ENCODE measurements at places on chromosomes 2 and 18. TPM values are rescaled to one million over a fixed set of nuclear protein-coding genes. Genes with fewer than 3 reads are reported as not detected.

TFCP2L1 gene
- total RNA-seq = 0.06 TPM

ENOSF1 gene
- 29.7 TPM for total RNA-seq

CAPN14 gene
- total RNA-seq = 0.04 TPM

GRCh38 chr2:174331595-174332216 is 3.0 kb upstream of the SP9 start:
- peak; percentile 18 for DNase-seq
- H3K4me1 ChIP-seq = peaks cover 50% of the 10 kb centered on the region
- H3K27me3 ChIP-seq = peaks cover 100% of the 10 kb centered on the region
- peak overlapping the region; percentile 37 for H3K4me3 ChIP-seq
- no peak overlapping the region for H3K27ac ChIP-seq

DNA sequence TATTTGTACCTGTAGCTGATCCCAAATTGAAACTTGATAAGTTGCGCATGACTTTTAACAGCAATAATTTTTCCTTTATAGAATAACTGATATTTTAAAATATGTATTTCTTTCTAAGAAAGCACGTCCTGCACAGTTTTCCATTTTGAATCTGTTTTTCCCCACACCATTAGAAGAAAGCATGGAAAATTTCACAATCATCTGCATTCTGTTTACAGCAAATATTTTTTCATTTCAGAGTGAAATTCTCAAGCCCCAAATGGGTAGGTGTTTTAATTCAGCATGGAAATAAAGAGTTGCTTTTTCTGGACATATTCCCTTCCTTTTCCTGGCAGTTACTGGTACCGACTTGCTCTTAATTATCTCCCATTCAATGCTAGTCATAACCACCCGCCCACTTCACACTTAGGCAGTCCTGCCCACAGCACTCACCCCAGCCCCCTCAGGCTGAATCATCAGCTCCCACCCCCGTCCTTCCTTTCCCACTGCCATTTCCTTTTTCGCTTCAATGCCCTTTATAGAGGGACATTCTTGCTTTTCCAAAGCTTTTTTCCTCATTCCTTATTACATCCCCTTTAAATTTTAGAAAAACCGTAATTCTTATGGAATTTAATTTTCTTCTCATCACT is 89.2 kb upstream of the GLS start:
- H3K4me3 ChIP-seq = no peak overlapping the region
- no peak overlapping the region for H3K27ac ChIP-seq
- DNase-seq = no peak

DNA sequence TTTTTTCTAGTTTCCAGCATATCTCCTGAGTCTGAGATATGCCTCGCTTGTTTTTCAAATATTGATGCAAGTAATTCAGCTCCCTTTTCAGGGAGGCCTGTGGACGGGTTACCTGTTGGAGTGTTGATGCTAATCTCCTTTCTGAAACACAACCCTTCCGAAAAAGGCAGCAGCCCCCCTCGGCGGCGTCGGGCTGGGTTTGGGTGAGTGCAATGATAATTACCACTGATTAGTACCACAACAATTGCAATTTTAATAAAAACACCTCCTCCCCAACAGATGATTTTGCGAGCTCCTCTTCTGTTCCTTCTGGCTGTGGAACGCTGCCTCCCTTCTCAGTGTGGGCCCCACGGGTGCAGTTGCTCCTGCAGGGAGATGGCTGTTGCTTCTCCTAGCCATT is 66.3 kb downstream of the PTGR3 start:
- no peak overlapping the region for H3K27ac ChIP-seq
- H3K4me1 ChIP-seq = no peaks in the 10 kb centered on the region
- no peak for DNase-seq
- H3K36me3 ChIP-seq = no peaks in the 10 kb centered on the region
- H3K4me3 ChIP-seq = no peak overlapping the region

Measured in neural progenitor cell (in vitro differentiated cells).